Stimulated activated naive CD4-positive, alpha-beta T cell treated with Interleukin-2 at 50 U/mL for 16 hours (primary cell): ENCODE measurements at places on chromosomes 1 and 21.
A peak's percentile ranks its signal among the peaks of the same experiment; 100 is the strongest.

GRCh38 chr1:230215031-230215430, 148.0 kb downstream of the GALNT2 start:
- DNase-seq = no peak

DNA sequence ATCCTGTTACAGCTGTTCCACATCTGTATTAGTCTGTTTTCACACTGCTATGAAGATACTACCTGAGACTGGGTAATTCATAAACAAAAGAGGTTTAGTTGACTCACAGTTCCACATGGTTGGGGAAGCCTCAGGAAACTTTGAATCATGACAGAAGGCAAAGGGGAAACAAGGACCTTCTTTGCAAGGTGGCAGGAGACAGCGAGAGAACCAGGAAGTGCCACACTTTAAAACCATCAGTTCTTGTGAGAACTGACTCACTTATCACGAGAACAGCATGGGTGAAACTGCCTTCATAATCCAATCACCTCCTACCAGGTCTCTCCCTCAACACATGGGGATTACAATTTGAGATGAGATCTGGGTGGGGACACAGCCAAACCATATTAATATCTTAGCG, 110.3 kb upstream of the TRABD2B start:
- no peak for DNase-seq

GRCh38 chr1:200624679-200625335, 4.3 kb upstream of the KIF14 start:
- no peak for DNase-seq

GRCh38 chr1:8510041-8510823, 192.3 kb downstream of the SLC45A1 start:
- peak; percentile 35 for DNase-seq

DNA sequence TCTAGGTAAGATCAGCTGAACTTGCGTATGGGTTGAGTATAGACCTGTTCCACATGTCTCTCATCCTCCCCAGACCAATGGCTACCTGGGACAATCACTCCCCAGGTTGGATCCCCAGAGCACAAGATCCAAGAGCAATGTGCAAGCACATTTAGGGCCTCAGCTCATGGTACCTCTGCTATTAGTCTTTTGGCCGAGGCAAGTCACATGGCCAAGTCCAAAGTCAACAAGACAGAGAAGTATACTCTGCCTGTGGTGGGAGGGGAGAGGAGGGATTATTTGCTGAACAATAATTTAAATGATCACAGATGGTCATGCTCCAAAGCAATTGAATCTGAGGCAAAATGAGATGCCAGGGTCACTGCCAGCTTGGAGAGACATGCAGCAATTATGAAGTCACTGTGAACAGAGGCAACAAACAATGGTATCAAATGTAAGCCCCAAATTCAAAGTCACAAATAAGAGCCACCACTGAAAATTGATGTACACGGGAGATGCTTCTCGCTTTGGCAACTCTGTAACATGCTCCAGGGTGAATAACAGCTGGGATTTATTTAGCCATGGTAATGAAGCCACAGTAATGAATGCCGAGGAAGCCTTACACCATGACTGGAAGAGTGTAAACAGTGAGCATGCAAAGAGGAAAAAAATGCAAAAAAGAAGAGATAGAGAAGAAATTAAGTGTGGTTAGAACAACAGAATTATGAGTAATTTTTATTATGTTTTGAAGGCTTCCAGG, 149.1 kb downstream of the ZNF281 start:
- DNase-seq = no peak

DNA sequence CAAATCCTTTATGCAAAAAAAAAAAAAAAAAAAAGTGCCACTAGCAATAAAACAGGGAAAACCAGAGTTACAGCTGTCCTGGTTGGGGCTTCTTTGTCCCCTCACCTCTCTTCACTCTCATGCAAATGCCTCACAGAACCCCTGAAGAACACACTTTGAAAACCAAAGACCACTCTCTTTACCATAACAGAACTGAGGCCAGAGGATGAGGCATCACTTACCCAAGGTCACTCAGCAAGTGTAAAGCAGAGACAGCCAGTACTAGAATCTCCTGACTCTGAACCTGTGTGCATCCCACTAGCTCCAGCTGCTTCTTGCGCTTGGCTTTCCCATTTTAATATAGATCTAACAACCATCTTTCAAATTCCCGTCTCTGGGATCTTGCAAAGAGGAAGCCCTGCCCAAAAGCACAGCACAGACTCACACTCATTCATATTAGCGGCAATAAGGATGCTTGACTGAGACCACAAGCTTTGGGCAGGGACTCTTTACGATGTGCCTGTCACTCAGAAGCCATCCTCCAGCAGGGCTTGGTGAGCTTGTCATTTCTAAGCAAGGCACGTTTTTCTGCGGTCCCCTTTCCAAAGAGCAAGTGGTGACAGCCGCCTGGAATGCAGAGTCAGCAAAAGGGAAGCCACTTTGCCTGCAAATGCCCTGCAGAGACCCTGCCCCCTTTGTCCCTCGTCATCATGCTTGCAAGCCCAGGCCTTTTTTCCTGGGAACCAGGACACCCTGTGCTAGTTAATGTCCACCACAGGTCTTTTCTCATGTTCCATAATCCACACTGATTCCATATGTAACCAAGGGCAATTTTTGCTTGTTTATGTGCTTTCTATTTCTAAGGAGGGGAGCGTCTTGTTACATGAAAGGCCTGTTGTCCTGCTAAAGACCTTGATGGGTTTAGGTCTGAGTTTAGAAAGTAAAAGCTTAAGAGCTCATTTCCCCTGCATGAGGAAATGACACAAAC, 76.5 kb upstream of the NFIA start:
- no peak for DNase-seq

- no peak for DNase-seq
Measured at GRCh38 chr1:225998560-225999226, 450 bp downstream of the SDE2 start.

GRCh38 chr1:161008869-161009510, 12.0 kb downstream of the F11R start:
- DNase-seq = no peak
